Lung (tissue), 17 donors: ENCODE measurements at places on chromosomes 5 and 9. TPM values are rescaled to one million over a fixed set of nuclear protein-coding genes. Genes with fewer than 3 reads are reported as not detected.
A peak's percentile ranks its signal among the peaks of the same experiment; 100 is the strongest.

GRCh38 chr5:165630261-165630778 is 2124.9 kb downstream of the MAT2B start:
- no peaks in the 10 kb centered on the region for H3K36me3 ChIP-seq
- no peaks in the 10 kb centered on the region for H3K27me3 ChIP-seq
- DNase-seq: peak; percentile 88
- no peaks in the 10 kb centered on the region for H3K4me1 ChIP-seq
- H3K27ac ChIP-seq: no peak overlapping the region

GRCh38 chr5:143693651-143694252 is 118.2 kb upstream of the HMHB1 start:
- no peaks in the 10 kb centered on the region for H3K4me1 ChIP-seq
- no peak overlapping the region for H3K4me3 ChIP-seq
- no peaks in the 10 kb centered on the region for H3K36me3 ChIP-seq
- no peaks in the 10 kb centered on the region for H3K27me3 ChIP-seq
- H3K27ac ChIP-seq: no peak overlapping the region
- no peak for DNase-seq

DNA sequence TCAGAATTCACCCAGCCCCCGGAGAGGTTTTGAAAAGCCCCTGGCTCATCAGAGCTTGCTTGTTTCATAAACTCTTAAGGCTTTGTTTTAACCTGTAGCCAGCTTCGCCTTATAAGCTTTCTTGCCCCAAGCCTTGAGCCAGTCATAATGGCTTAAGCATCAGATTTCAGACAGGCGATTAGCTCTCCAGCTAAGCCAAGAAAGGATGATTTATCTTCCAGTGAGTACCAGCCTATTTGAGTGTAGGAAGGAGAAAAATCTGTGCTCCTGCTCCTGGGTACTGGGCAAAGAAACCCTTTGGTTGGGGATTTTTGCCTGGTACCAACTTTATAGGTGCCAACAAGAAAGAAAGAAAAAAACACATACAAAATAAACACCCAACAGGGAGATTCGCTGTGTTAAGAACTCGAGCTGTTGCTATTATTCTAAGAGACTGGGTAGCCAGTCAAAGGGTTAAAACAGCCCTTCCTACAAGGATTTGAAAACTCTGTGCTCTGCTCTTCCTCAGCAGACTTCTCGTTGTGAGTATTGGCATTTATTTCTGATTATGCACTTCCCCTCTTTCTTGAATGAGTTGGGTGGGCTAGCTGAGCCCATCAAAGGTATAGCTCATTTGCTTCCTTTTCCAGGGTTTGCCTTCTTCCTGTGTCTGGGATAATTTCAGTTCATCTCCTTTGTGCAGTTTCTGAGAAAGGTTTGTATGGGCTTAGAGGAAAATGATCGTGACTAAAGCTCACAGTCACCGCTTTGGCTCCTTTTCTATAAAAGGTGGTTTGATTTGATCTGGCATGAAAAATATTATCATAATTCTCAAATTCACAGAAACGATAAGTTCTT is 157.2 kb upstream of the DMRT1 start:
- DNase-seq: no peak
- H3K27me3 ChIP-seq: no peaks in the 10 kb centered on the region
- no peaks in the 10 kb centered on the region for H3K36me3 ChIP-seq
- H3K4me1 ChIP-seq: peaks cover 11% of the 10 kb centered on the region
- H3K27ac ChIP-seq: peak overlapping the region; percentile 71
- H3K4me3 ChIP-seq: no peak overlapping the region

DNA sequence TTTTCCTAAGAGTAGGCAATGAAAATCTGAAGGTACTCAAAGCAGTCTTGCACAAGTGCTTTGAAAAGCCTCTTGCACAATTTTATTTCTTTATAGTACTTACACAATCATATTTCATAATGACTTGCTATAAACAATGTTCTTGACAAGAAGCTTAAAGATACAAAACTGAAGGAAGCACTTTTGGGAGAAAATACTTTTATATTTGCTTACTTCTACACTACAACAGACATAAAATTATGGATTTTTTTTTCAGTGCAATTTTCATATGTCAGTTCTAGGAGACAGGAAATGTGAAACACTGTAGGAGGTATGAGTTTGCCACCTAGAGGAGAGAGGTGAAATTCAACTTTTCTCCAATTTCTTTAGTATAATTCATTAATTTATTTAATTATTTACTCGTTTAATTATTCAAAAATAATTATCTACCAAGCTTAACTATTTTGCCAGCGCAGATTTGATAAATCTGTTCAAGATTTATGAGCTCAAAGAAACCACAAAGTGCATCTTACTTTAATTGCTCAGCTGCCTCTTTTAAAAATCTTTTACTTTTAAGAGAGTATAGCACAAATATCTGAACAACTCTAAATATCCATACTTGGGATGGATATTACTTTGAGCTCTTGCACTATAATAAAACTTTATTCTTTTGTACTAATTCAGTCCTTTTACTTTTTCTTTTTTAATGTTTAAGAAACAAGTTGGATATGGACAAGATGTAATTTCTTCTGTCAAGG is 29.0 kb upstream of the CDKN2B start:
- no peak overlapping the region for H3K4me3 ChIP-seq
- no peak overlapping the region for H3K27ac ChIP-seq
- no peaks in the 10 kb centered on the region for H3K36me3 ChIP-seq
- no peaks in the 10 kb centered on the region for H3K4me1 ChIP-seq
- H3K27me3 ChIP-seq: no peaks in the 10 kb centered on the region

DNA sequence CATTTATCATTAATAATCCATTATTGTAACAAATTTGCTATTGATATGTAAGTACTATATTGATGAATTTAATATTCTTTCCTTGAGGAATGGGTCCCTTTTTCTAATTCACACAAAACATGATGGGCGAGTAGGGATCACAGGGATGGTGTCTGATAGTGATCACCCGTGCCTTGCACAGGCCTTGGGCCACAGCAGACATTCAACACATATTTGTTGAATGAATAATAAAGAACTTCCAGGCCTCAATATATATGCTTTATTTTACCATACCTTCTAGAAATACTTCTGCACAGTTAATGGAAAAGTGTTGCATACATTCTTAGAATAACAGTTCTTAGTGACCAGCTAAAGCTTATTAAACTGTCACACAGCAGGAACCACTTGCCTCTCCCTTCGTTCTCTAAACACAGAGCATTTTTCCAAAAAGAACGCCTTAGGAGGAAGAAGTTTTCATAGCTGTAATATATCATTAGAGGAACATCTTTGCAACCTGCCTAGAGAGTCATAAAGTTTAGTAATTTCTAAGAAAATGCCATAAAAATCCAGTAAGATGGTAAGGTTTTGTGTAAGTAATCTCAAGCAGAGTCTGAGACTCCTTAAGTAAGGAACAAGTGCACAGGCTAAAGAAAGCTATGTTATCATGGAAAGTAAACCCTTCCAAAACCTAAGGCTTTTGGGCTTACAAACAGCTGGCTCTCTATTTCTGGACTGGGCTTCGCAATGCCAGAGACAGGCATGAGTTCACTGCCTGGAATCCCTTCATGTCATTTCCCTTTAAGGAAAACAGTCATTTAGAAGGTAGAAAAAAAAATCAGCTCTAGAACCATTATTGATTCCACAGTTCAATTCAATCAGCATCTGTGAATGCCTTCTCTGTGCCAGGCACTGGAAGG is 17.7 kb downstream of the TTLL11 start:
- H3K4me3 ChIP-seq: no peak overlapping the region
- no peaks in the 10 kb centered on the region for H3K36me3 ChIP-seq
- H3K4me1 ChIP-seq: peaks cover 4% of the 10 kb centered on the region
- H3K27me3 ChIP-seq: no peaks in the 10 kb centered on the region
- DNase-seq: no peak

- peak overlapping the region; percentile 98 for H3K27ac ChIP-seq
- H3K36me3 ChIP-seq: peaks cover 10% of the 10 kb centered on the region
- H3K4me3 ChIP-seq: peak overlapping the region; percentile 85
- DNase-seq: no peak
- H3K27me3 ChIP-seq: no peaks in the 10 kb centered on the region
Observed at GRCh38 chr5:55535199-55535905, 588 bp upstream of the PLPP1 start.

GRCh38 chr9:18905028-18905882 is 127.8 kb downstream of the SAXO1 start:
- H3K27ac ChIP-seq: no peak overlapping the region
- no peaks in the 10 kb centered on the region for H3K36me3 ChIP-seq
- no peak overlapping the region for H3K4me3 ChIP-seq
- no peaks in the 10 kb centered on the region for H3K27me3 ChIP-seq
- H3K4me1 ChIP-seq: no peaks in the 10 kb centered on the region
- no peak for DNase-seq

- peaks cover 7% of the 10 kb centered on the region for H3K36me3 ChIP-seq
- H3K4me1 ChIP-seq: no peaks in the 10 kb centered on the region
- no peak overlapping the region for H3K27ac ChIP-seq
Observed at GRCh38 chr5:150245111-150245789, 44.3 kb downstream of the CAMK2A start.

GRCh38 chr5:75482482-75482881 is 28.9 kb downstream of the CERT1 start:
- no peak overlapping the region for H3K27ac ChIP-seq
- no peak overlapping the region for H3K4me3 ChIP-seq
- no peak for DNase-seq

GRCh38 chr5:75363726-75364495 is 26.9 kb downstream of the HMGCR start:
- no peaks in the 10 kb centered on the region for H3K27me3 ChIP-seq
- peak; percentile 29 for DNase-seq
- no peak overlapping the region for H3K27ac ChIP-seq
- peaks cover 6% of the 10 kb centered on the region for H3K4me1 ChIP-seq
- H3K36me3 ChIP-seq: peaks cover 12% of the 10 kb centered on the region

- H3K27me3 ChIP-seq: no peaks in the 10 kb centered on the region
- H3K4me1 ChIP-seq: peaks cover 14% of the 10 kb centered on the region
- H3K36me3 ChIP-seq: no peaks in the 10 kb centered on the region
- peak; percentile 32 for DNase-seq
- H3K4me3 ChIP-seq: no peak overlapping the region
Observed at GRCh38 chr9:124661271-124661670, 109.8 kb downstream of the NR6A1 start.

GRCh38 chr9:109132567-109133021 is 12.8 kb upstream of the TMEM245 start:
- no peak overlapping the region for H3K4me3 ChIP-seq
- H3K36me3 ChIP-seq: no peaks in the 10 kb centered on the region
- no peaks in the 10 kb centered on the region for H3K27me3 ChIP-seq
- H3K4me1 ChIP-seq: peaks cover 7% of the 10 kb centered on the region
- DNase-seq: peak; percentile 36

DNA sequence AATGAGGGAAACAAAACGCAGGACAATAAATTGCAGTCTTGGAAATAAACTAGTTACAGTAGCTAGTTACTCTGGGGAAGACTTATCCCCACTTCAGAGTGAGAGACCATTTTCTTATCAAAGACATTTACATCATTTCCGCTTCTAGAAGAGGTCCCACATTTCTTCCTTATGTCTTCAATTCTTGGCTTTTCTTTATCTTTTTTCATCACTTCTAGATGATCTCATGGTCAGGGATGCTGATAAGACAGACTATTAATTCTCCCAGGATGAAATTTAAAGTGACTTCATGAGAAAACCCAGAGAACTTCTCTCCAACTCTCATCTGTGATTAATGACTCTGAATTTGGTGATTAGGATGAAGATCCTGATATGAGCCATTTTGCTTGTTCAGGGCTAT is 229.1 kb downstream of the MTRR start:
- no peak overlapping the region for H3K27ac ChIP-seq
- H3K4me3 ChIP-seq: no peak overlapping the region
- no peak for DNase-seq
- no peaks in the 10 kb centered on the region for H3K36me3 ChIP-seq
- no peaks in the 10 kb centered on the region for H3K4me1 ChIP-seq

DNA sequence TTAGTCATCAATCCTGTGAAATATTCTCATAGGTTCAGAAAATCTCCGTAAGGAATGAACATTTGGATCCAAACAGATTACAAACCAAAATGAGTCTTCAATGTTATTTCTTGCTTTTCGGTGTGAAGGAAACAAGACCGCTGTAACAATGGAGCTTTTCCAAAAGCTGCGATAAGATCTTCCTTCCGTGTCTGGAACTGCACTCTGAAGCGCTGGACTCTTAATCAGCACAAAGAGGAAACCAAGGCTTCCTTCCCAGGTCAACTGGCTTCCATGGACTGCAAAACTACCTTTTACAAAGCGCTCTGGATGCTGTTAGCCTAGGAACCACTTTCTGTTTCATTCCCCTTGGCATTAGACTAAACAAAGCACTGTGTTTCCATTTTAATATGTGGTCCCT is 137.9 kb upstream of the BASP1 start:
- H3K36me3 ChIP-seq: no peaks in the 10 kb centered on the region
- no peaks in the 10 kb centered on the region for H3K4me1 ChIP-seq
- no peak overlapping the region for H3K4me3 ChIP-seq
- no peak for DNase-seq
- H3K27ac ChIP-seq: no peak overlapping the region

DNA sequence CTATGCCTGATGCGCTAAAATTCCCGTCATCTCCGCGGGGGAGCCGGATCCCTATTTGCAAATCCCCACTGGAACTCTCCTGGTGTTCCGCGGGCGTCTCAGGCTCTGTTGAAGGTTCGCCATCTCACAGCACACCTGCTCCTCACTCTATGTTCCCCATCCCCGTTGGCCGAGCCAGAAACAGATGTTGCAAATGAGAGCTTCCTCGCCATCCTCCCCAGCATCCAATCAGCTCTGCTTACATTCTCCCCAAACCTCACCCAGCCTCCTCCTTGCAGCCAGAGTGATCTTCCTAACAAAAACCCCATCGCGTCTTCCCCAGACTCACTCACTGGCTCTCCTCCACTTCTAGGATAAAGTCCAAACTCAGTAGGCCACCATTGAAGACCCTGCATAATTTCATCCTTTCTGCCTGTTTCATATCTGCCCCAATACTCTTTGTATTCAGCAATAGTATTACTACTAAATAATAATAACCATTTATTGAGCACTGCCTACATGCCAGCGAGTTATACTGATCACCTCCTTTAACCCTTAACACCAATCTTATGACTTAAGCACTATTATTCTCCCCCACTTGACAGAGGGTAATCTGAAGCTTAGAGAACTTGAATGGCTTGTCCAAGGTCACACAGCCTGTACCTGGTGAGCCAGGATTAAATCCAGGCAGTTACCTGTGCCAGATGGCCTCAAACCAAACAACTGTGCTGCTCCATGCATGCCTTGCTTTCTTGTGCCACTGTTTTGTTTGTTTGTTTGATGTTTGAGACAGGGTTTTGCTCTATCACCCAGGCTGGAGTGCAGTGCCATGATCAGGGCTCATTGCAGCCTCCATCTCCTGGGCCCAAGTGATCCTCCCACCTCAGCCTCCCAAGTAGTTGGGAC is 14.0 kb downstream of the AQP7 start:
- H3K27me3 ChIP-seq: no peaks in the 10 kb centered on the region
- no peak overlapping the region for H3K27ac ChIP-seq
- no peaks in the 10 kb centered on the region for H3K36me3 ChIP-seq
- no peaks in the 10 kb centered on the region for H3K4me1 ChIP-seq
- H3K4me3 ChIP-seq: no peak overlapping the region
- no peak for DNase-seq

- H3K27me3 ChIP-seq: no peaks in the 10 kb centered on the region
- no peaks in the 10 kb centered on the region for H3K4me1 ChIP-seq
- H3K27ac ChIP-seq: no peak overlapping the region
- no peaks in the 10 kb centered on the region for H3K36me3 ChIP-seq
- no peak overlapping the region for H3K4me3 ChIP-seq
- DNase-seq: no peak
Observed at GRCh38 chr5:106825374-106825773, 845.4 kb downstream of the EFNA5 start.

SPINK4 gene
- not detected for total RNA-seq

SLC36A3 gene
- not detected for total RNA-seq

BAAT gene
- 0.37 TPM for total RNA-seq

ZNF454 gene
- total RNA-seq: 5.6 TPM

OR1J2 gene
- total RNA-seq: not detected

TNFAIP8 gene
- 52.6 TPM for total RNA-seq

HNRNPK gene
- total RNA-seq: 360 TPM

HAVCR2 gene
- 32.6 TPM for total RNA-seq

NLN gene
- 11.7 TPM for total RNA-seq
